ENCODE measurements at places on chromosomes 13 and 19. TPM values are rescaled to one million over a fixed set of nuclear protein-coding genes. Genes with fewer than 3 reads are reported as not detected.
A peak's percentile ranks its signal among the peaks of the same experiment; 100 is the strongest.

- H3K4me1 ChIP-seq = no peaks in the 10 kb centered on the region
- H3K27me3 ChIP-seq = no peaks in the 10 kb centered on the region
- no peaks in the 10 kb centered on the region for H3K36me3 ChIP-seq
- DNase-seq = no peak
- no peak overlapping the region for H3K27ac ChIP-seq
- no peak overlapping the region for H3K4me3 ChIP-seq
Measured at GRCh38 chr13:33183431-33184111, 102.0 kb downstream of the STARD13 start.

DNA sequence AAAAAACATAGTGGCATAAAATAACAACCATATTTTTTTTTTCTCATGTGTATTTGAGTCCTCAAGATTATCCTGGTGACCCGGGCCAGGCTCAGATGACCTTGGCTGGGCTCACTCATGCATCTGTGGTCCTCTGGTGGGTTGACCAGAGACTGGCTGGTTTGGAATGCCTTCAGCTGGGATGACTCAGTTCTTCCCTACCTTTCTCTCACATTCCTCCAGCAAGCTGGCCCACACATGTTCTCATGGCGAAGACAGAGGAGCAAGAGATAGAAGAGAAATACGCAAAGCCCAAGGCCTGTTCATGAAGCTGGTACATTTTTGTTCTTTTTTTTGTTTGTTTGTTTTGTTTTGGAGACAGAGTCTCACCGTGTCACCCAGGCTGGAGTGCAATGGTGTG is 14.3 kb upstream of the ZNF541 start:
- H3K36me3 ChIP-seq = no peaks in the 10 kb centered on the region
- H3K27ac ChIP-seq = no peak overlapping the region
- DNase-seq = no peak
- no peaks in the 10 kb centered on the region for H3K4me1 ChIP-seq
- no peak overlapping the region for H3K4me3 ChIP-seq

GRCh38 chr19:54938906-54939305 is 8.4 kb downstream of the NLRP7 start:
- no peak overlapping the region for H3K4me3 ChIP-seq
- H3K27ac ChIP-seq = no peak overlapping the region
- H3K4me1 ChIP-seq = no peaks in the 10 kb centered on the region
- no peaks in the 10 kb centered on the region for H3K36me3 ChIP-seq
- H3K27me3 ChIP-seq = no peaks in the 10 kb centered on the region

DNA sequence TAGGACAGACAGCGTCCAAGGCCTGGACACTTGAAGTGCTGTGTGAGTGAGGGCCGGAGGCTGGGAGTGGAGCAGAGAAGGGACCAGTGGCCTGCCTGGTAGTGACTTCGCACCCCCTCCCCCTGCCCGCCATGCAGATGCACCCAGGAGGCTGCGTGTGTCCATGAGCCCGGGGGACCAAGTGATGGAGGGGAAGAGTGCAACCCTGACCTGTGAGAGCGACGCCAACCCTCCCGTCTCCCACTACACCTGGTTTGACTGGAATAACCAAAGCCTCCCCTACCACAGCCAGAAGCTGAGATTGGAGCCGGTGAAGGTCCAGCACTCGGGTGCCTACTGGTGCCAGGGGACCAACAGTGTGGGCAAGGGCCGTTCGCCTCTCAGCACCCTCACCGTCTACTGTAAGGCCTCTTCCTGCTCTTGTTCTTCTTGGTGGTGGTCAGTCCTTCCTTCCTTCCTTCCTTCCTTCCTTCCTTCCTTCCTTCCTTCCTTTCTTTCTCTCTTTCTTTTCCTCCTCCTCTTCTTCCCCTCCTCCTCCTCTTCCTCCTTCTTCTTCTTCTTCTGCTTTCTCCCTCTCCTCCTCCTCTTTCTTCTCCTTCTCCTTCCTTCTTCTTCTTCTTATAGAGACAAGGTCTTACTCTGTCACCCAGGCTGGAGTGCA is 6.0 kb upstream of the FFAR1 start:
- peaks cover 12% of the 10 kb centered on the region for H3K4me1 ChIP-seq
- no peak for DNase-seq
- no peak overlapping the region for H3K27ac ChIP-seq
- no peak overlapping the region for H3K4me3 ChIP-seq
- no peaks in the 10 kb centered on the region for H3K27me3 ChIP-seq
- H3K36me3 ChIP-seq = no peaks in the 10 kb centered on the region

- H3K4me3 ChIP-seq = no peak overlapping the region
- no peak for DNase-seq
- no peak overlapping the region for H3K27ac ChIP-seq
Measured at GRCh38 chr13:41603917-41604316, 146.6 kb downstream of the RGCC start.

- H3K36me3 ChIP-seq = no peaks in the 10 kb centered on the region
- H3K4me1 ChIP-seq = no peaks in the 10 kb centered on the region
- no peaks in the 10 kb centered on the region for H3K27me3 ChIP-seq
- no peak overlapping the region for H3K4me3 ChIP-seq
- no peak overlapping the region for H3K27ac ChIP-seq
- DNase-seq = no peak
Measured at GRCh38 chr19:34786236-34786635, 13.2 kb upstream of the ZNF599 start.

DNA sequence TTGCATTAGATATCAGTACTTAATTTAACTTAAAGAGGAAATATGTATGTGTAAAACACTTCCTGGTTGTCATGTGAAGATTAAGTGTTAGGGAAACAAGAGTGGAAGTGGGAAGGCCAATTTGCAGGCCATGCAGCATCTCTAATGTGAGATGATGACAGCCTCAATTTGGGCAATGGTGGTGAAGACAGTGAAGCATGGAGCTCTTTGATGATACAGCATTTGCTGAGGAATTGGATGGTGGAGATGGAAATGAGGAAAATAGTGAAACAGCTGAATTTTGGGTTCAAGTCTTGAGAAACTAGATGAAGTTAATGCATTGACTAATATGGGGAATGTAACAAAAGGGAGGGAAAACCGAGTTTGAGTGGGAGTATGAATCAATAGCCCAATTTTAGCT is 231.7 kb upstream of the MIR17HG start:
- H3K4me3 ChIP-seq = no peak overlapping the region
- H3K36me3 ChIP-seq = no peaks in the 10 kb centered on the region
- DNase-seq = no peak

DNA sequence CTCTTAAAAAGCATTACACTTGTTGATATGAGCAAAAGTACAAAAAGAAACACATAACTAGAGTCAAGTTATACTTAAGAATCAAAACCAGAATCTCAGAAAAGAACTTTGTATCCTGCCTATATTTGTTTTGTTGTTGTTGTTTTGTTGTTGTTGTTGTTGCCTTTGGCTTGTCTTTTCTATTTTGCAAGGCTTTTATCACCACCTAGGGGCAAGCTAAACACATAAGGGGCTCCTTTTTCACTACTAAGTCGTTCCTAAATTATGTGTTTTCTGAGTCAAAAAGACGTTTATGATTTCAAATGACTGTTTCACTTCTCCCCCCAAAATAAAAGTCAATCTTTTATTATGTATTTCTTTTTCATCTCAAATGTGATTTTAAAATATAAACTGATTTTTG is 250.2 kb downstream of the RBM26 start:
- no peaks in the 10 kb centered on the region for H3K36me3 ChIP-seq
- H3K27ac ChIP-seq = no peak overlapping the region
- H3K4me3 ChIP-seq = no peak overlapping the region

DNA sequence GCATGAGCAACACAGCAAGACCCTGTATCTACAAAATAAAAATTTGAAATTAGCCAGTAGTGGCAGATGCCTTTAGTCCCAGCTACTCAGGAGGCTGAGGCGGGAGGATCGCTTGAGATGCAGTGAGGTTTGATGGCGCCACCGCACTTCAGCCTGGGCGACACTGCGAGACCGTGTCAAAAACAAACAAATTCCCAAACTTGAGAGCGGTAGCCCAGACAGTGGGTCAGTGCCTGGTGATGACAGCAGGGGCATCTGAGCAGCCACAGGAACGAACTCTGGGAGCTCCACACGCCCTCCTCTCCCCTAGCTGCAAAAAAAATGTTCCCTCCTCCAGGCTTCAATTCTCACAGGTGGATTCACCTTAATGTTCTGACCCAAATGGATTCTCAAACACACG is 14.1 kb downstream of the ZNF490 start:
- H3K27me3 ChIP-seq = no peaks in the 10 kb centered on the region
- no peak for DNase-seq
- no peak overlapping the region for H3K27ac ChIP-seq
- H3K4me3 ChIP-seq = no peak overlapping the region
- peaks cover 16% of the 10 kb centered on the region for H3K36me3 ChIP-seq

DNA sequence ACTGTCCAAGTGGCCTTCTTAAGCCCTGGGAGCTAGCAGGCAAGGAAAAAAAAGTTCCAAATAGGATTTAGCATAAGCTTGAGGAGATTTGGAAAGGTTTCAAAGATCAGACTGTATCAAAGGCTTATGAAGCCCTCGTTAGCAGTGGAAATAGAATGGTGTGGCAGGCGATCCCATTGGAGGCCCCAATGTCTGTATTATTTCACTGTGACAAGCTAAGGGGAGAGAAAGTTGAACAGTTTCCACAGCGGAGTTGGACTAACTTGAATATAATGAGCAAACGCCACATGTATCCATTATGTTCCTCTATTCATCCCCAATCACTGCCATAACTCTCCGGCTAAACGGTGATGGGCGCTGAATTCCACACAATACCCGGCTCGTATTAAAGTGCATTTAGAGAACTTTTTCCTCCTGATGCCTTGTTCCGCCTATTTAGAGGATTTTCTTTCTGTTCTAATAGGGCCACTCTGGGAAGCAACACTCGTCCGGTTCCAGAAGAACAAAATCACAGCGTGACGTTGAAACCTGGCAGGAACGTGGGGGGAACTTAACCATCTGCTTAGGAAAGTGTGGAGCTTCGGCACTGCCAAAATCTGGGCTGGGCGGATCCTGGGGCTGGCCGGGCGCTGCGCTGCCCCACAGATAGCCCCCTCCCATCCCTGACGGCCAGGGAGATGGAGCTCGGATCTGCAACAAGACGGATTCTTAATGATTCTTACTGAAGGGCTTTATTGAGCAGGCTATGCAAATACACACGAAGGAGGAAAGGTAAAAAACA is 1.0 kb upstream of the PCDH8 start:
- peaks cover 85% of the 10 kb centered on the region for H3K27me3 ChIP-seq
- H3K4me1 ChIP-seq = peaks cover 19% of the 10 kb centered on the region
- no peak for DNase-seq
- no peak overlapping the region for H3K27ac ChIP-seq

DNA sequence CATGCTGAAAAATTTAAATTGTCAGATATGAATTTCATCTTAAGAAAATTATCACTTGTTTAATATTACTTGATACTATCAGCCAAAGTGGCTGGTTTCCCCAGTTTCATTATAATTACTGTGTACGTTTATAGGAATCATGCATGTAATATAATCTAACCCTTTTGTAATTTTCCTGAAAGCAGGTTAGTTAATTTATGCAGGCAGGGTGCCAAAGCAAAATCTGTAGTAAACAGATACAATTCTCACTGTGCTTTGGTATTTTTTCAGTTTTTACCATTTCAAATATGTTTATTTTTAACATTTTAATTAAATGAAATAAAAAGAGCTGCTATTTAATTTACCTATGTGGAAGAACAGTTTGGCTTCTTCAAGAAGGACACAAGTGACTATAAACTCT is 1227.5 kb upstream of the MIR17HG start:
- H3K36me3 ChIP-seq = no peaks in the 10 kb centered on the region
- DNase-seq = no peak
- H3K27me3 ChIP-seq = no peaks in the 10 kb centered on the region

GRCh38 chr19:30896554-30896953 is 452.7 kb downstream of the TSHZ3 start:
- no peaks in the 10 kb centered on the region for H3K4me1 ChIP-seq
- H3K4me3 ChIP-seq = no peak overlapping the region
- no peaks in the 10 kb centered on the region for H3K36me3 ChIP-seq
- no peak overlapping the region for H3K27ac ChIP-seq

GRCh38 chr19:42325896-42326771 is 699 bp downstream of the MEGF8 start:
- peak overlapping the region; percentile 81 for H3K4me3 ChIP-seq
- peaks cover 40% of the 10 kb centered on the region for H3K27me3 ChIP-seq
- H3K27ac ChIP-seq = no peak overlapping the region
- peaks cover 16% of the 10 kb centered on the region for H3K4me1 ChIP-seq
- peak; percentile 21 for DNase-seq

DNA sequence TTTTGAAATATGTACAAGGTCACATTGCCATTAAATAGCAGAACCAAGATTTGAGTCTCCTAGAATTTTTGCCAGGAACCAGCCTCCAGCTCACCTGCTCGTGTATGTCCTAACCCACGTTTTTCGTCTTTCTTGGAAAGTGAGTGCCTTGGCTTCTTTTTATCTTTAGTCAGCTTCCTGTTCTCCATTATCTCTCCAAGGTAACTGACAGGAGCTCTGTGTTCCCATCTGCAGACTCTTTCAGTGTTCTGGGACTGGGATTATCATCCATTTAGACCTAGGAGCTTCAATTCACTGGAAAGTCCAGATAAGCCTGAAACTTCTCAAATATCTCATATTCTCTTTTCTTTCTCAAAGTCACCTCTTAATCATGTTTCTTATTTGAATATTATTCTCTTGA is 193.7 kb downstream of the ZIC5 start:
- no peak overlapping the region for H3K27ac ChIP-seq
- no peaks in the 10 kb centered on the region for H3K27me3 ChIP-seq
- no peak overlapping the region for H3K4me3 ChIP-seq
- no peak for DNase-seq
- H3K4me1 ChIP-seq = no peaks in the 10 kb centered on the region

GRCh38 chr13:91644806-91645205 is 246.4 kb downstream of the GPC5 start:
- no peak overlapping the region for H3K4me3 ChIP-seq
- DNase-seq = no peak
- H3K27ac ChIP-seq = no peak overlapping the region
- H3K36me3 ChIP-seq = no peaks in the 10 kb centered on the region

LGALS4 gene
- 1.1 TPM for total RNA-seq

ZSCAN5A gene
- 7.4 TPM for total RNA-seq

ALOX5AP gene
- total RNA-seq = 77.1 TPM

KLF5 gene
- 3.4 TPM for total RNA-seq

MISP gene
- total RNA-seq = 0.57 TPM

ZNF208 gene
- total RNA-seq = 0.14 TPM

NLRP9 gene
- not detected for total RNA-seq

COMP gene
- 0.09 TPM for total RNA-seq
